Posterior cingulate gyrus (tissue), 11 donors: ENCODE measurements at places on chromosomes 7 and 10.

GRCh38 chr7:105782391-105783042, 93.9 kb downstream of the ATXN7L1 start:
- no peak for DNase-seq

GRCh38 chr7:137404660-137405317, 61.3 kb upstream of the PTN start:
- DNase-seq, result no peak

GRCh38 chr10:20040012-20040411, 223.8 kb downstream of the PLXDC2 start:
- DNase-seq, result no peak

- DNase-seq, result no peak
Measured at GRCh38 chr10:84392181-84392580, 63.8 kb downstream of the CCSER2 start.

DNA sequence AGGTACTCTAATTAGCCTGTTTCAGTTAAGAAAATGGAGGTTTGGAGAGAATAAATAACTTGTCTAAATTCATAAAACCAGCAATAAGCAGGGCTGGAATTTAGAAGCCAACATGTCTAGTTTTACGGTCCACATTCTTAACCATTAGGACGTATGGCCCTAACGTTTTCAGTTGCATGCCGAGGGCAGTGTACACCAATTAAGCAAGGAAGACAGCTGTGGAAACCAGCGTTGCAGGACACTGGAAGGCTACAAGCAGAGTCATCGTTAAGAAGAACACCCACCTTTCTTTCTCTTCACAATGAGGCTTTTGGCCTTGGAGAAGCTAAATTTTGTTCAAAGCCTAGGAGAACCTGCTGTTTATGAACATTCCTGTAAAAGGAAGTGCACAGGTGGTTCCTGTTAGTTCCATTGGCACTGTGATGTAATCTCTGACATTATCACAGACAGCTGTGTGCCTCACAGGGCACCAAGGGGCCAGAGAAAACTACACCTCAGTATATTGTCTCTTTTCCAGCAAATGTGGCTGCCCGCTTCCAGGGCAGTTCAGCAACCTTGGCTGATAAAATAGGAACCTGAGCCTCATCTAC, 21.0 kb downstream of the MPP7 start:
- DNase-seq, result no peak

DNA sequence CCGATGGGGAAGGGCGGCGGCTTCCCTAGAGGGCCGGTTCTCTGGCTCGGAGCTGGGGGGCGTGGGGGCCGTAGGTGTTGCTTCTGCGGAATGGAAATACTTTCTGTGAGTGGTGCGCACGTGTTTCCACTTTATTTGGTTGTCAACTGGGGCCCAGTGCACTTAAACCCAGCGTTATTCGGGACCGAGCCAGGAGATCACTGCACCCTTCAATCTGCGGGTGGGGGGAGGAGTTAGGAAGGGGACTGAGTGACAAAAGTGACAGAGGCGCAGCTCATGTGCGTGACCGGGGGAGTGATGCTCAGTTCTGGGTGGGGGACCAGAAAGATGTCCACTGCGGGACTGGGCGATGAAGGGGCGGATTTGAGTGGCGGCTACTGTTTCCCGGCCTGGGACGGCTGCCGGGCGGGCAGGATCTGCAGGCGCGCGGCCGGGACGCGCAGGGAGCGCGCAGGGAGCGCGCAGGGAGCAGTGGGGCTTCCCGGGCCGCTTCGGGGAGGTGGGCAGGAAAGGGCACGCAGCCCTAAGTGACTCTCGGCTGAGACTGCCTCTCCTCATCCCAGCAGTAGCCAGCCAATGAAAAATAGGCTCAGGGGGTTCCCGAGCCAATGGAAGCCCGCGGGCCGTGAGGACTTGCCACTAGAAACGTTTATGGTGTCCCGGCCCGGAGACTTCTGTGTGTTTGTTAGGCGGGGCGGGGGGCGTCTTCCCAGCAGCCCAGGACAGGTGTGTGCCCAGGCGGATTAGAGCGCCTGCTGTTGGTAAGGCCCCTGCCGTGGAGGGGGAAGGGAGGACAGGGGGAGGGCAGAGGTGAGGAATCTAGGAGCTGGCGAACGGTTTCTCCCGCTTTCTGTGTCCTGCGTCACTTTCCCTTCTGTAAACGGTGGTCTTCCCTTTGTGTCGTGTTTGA, 54.3 kb upstream of the KDM7A start:
- DNase-seq, result no peak

DNA sequence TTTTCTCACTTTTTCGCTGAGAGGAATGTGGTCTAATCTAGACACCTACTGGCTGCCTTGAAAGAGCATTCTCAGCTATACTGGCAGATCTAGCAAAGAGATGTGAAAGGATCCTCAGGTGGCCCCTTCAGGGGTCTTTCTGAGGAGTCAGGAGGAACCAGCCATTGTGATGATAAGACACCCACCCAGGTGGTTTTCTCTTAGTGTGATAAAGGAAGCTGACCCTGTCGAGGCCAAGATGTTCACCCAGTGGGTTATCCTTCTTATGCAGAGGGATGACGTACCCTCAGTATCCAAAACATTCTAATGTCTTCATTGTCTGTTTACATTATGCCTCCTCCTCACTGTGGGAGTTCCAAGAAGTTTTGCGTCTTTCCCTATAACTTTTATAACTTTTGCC, 98.3 kb upstream of the LRGUK start:
- no peak for DNase-seq

DNA sequence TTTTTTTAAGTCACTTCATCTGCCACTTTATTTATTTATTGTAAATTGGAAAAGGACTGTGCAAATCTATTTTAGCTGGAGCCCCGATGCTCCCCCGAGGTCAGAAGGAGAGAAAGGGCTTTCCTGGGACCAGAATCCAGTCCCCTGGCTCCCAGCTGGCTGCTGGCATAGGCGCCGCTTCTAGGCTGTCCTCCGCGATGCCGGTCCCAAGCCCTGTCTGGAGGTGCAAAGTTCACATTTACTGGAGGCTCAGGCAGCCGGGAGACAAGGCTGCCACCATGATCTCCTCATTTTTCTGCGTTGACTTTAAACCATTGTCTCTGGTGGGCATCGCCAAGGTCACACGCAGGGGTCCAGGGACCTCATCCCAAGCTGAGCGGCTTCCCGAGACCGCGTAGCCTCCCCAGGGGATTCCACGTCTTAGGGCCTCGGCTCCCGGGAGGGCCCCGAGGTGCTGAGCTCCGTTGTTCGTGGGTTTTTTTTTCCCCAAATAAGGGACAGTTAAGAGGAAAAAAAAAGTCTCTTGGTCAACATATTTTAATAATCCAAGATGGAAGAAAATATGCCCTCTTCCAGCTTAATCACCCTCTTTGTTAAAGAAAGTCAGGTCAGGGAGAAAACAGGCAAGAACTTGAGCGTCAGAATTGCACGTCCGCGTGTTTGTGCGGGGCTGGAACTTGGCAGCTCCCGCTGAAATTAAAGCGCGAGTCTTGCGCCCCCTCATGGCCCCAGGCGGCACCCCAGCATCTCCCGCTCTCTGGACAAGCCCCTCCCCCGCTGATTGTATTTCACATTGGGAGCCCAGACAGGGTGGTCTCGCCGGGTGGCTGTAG, 11.9 kb downstream of the RGR start:
- peak; percentile 55 for DNase-seq

GRCh38 chr10:74880041-74880440, 53.6 kb downstream of the KAT6B start:
- no peak for DNase-seq

- DNase-seq, result no peak
Measured at GRCh38 chr7:31603046-31603445, 84.0 kb upstream of the PPP1R17 start.

- DNase-seq, result peak; percentile 3
Measured at GRCh38 chr10:47049906-47050305, 138.7 kb downstream of the PTPN20 start.

- no peak for DNase-seq
Measured at GRCh38 chr7:89133357-89133756, 337.8 kb upstream of the TEX47 start.

DNA sequence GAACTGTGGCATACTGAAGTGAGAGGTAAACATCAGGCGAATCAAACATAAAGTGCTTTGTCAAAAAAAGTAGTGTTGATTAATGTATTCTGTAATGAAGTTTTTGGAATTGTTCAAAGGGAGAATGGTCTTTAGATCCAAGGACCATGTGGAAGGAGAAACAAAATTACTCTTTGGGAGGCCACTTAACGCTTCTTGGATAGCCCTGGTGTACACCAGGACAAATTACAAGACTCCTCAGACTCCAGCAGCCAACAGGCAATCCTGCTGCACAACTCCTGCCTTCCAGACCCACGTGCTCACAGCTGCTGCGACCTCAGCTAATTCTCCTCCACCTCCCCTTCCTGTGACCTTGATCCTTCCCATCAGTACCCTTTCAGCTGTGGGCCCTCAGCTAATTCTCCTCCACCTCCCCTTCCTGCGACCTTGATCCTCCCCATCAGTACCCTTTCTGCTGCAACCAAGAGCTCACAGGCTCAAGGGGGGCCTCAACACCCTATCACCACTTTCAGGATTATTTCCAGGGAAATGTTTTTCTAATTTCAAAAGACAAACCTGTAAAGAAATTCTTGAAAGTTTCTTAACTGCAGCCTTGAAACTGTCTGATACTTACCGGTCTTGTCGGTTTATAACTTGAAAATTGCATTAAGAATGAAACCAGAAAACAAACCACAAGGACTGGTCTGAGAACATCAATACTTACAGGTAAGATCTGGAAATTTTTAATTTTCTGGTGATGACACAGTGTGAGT, 29.7 kb upstream of the DDC start:
- no peak for DNase-seq

DNA sequence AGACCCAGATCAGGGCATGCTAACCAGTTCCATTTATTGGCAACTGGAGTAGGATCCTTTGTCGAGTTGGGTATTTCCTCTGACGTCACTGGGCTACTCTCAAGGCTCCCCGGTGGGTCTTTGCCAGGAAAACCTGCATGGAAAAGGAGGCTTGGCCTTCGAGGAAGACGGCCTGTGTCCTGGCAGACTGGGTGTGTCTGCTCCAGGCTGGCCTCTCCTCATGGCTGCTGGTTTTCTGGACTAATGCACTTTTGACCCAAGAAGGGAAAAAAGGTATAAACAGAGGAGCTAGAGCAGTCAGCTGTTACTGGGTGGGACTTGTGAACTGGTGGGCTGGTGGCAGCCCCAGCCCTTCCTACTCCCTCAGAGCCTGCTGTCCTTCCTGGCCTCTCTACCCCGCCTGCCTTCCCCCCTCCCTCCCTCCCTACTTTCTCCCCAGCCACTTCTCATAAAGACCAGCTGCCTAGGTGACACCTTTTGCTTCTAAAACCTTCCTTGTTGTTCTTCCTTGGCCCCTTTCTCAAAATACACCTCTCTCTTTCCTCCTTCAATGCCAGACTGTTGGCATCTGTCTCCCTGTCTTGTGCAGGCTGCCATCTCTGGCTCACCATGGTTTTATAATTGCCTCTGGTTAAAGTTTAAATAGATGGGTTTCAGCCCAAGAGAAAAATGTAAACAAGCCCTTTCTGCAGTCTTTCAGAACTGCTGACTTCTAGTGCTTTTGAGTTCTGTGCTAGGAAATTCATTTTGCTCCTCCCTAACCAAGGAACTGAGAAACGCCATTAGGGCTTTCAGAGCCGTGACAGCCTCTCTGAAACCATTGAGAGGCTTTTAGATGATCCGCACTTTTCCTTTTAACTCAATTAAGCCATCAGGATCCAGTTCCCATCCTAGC, 101.8 kb upstream of the MKLN1 start:
- no peak for DNase-seq

DNA sequence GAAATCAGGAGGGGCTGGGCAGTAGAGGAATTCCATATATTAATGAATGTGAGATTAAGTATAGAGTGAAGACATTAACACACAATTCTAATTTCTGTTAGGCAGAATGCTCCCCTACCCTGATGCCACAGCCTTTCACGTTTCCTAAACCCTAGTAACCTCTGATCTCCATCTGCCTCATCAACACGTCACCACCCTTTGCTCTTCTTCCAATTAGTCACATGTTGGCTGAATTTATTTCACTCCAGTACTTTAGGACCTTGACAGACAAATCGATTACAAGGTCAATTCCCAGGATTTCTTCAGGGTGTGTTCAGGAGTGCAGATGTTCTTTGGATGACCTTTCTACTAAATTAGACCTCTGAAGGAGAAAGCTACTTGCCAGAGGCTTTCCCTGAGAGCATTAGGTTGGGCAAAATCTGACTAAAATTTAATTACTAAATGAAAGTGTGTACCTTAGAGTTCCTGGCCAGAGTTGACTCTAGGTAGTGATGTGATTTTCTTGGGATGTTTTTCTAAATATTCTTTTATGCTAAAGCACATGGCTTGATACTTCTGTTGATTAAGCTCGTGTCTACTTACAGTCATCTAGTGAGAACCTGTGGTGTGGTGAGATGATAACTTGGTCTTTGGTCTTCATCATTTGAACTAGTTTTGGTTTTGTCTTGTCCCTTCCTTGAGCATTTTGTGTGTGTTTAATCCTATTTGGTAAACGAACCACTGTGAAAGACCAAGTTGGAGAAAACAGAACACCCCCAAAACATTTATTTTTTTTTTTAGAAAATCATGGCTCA, 12.7 kb downstream of the AGR2 start:
- DNase-seq, result no peak

DNA sequence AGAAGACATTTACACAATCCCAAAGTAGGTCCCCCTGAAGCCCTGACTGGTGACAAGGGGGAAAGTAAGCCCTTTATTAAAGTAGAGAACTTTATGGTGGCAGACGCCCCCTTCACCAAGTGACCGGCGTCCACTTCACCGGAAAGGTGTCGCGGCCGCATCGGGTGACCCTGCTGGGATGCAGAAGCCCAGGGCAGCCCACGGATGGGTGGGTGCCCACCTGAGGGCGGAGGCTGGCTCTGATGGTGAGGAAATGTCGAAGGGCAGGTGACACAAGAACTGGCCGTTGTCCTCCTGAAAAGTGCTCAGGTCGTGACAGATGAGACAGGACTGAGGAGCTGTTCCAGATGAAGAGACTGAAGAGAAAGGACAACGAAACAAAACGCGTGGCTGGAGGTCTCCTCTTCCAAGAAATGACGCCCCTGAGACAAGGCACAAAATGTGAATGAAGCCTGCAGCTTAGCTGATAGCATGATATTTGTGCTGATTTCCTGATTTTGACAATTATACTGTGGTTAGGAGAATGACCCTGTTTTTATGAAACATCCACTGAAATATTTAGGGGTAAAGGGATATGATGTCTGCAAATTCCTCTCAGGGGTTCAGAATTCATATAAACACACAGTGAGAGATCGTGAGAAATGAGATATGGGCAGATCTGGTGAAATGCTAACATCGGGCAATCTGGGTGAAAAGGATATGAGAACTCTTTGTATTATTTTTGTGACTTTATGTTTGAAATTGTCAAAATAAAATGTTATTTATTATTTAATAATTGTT, 123.9 kb downstream of the PRKAG2 start:
- no peak for DNase-seq

GRCh38 chr10:48470115-48470892, 134.6 kb downstream of the ARHGAP22 start:
- no peak for DNase-seq
